Activated CD8-positive, alpha-beta memory T cell treated with anti-CD3 and anti-CD28 coated beads, Interleukin-2, amount 10 ng/mL, durations not matched to agents 7 days and 5 days (primary cell): ENCODE measurements at places on chromosomes 11 and 22.

- peak; percentile 23 for DNase-seq
Observed at GRCh38 chr22:49406047-49406650, 421.5 kb downstream of the BRD1 start.

DNA sequence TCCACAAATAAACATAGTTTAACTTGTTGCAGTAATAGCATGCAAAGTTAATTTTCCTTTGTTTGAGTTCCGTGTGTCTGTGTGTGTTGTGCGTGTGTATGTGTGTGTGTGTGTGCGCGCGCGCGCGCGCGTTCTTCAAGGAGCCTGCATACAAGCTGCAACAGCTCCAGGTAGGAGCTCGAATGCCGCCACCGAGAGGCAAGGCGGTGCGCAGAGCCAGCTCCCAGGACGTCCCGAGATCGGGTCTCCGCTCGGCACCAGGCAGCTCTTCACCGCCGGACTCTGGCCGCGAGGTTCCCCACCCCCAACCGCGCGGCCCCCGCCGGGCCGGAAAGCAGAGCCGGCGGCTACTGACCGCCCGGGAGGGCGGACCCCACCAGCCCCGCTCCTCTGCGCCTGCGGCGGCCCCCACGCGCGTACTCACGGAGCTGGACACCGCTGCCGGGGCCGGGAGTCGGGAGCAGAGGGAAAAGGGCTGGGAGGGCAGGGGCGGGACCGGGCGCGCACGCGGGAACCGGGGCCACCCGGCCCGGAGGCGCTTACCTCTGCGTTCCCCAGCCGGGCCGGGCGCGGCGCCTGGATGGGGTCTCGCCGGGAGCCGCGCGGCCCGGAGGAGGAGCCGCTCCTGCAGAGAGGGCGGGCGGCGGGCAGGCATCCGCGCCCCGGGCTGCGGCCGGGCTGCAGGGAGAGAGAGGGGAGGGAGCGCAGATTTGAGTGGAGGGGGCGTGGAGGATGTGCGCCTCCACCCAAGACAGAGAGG, 40.4 kb upstream of the AKIP1 start:
- DNase-seq = no peak

DNA sequence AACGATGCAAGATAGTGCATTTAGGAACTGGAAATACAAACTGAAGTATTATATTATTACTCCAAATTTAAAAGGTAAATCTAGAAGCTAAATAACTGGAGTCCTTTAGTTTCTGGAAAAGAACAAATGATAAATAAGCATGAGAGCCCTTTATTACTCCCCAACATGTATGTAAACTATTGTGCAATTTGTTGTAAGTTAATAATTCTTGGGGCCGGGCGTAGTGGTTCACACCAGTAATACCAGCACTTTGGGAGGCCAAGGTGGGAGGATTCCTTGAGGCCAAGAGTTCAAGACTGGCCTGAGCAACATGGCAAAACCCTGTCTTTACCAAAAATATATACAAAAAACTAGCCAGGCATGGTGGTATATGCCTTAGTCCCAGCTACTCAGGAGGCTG, 11.1 kb downstream of the SGSM3 start:
- DNase-seq = no peak

DNA sequence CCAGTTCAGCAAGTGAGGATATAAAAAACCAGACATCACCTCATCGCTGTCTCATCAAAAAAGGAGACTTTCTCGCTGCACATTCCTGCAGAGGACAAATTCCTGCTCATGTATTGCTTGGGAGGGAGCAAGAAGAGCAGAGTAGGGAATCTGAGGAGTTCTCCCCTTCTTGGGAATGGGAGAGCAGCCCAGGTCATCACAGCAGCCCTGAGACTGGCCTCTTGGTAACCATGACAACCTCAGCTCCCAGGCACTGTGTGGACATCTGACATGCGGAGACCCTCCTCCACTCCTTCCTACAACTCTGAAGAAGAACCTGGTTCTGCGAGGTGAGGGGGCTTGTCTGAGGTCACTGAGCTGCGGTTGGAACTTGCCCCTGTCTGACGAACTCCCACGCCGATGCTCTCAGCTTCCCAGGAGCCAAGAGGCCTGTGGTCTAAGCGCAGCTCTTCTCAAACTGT, 17.9 kb downstream of the RFPL1 start:
- DNase-seq = no peak

- no peak for DNase-seq
Observed at GRCh38 chr11:117366248-117366647, 38.6 kb downstream of the CEP164 start.

- DNase-seq = peak; percentile 71
Observed at GRCh38 chr22:16917144-16918003, 90.6 kb downstream of the GAB4 start.

DNA sequence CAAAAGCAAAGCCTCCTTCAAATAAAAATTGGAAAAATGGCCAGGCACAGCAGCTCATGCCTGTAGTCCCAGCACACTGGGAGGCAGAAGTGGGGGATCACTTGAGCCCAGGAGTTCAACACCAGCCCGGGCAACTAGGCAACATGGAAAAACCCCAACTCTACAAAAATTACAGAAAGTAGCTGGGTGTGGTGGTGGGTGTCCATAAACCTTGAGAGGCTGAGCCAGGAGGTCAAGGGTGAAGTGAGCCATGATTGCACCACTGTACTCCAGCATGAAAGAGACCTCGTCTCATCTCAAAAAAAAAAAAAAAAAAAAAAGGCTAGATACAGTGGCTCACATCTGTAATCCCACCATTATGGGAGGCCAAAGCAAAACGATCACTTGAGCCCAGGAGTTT, 22.3 kb downstream of the DDX6 start:
- DNase-seq = no peak

DNA sequence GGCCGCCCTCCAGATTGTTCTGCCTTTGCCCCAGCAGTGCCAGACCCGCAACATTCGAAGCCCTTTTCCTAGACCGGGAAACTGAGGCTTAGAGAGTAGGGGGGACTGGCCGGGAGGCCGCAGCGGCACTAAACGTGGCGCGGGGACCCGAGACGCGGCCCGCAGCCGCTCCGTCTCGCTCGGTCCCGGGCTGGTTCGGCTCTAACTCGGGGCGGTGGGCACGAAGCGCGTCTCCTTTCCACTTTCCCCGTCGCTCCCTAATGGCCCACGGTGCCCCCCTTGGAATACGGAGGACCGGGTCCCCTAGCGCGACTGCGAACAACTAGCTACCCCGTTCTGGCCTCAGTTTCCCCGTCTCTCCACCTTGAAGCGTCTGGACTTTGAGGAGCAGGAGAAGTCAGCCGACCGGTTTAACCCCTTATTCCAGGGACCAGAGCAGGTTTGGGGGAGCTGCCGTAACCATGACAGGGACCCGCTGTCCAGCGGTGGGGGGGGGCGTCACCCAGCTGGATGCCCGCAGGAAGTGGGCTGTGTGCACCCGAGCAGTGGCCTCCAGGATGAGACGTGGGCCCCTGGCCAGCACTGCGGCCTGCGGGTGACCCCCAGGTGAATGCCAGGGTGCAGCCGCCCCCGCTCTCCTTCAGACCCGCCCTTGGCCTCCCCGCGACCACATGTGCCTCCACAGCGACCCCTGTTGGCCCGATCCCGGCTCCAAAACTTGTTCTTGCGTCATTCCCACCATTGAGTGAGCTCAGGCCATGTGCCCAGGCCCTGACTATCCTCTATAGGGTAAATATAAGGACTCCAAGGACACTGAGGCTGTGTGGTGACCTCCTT, 1.1 kb downstream of the CDC42EP1 start:
- DNase-seq = peak; percentile 87

GRCh38 chr11:21582791-21583190, 610.1 kb upstream of the ANO5 start:
- no peak for DNase-seq

DNA sequence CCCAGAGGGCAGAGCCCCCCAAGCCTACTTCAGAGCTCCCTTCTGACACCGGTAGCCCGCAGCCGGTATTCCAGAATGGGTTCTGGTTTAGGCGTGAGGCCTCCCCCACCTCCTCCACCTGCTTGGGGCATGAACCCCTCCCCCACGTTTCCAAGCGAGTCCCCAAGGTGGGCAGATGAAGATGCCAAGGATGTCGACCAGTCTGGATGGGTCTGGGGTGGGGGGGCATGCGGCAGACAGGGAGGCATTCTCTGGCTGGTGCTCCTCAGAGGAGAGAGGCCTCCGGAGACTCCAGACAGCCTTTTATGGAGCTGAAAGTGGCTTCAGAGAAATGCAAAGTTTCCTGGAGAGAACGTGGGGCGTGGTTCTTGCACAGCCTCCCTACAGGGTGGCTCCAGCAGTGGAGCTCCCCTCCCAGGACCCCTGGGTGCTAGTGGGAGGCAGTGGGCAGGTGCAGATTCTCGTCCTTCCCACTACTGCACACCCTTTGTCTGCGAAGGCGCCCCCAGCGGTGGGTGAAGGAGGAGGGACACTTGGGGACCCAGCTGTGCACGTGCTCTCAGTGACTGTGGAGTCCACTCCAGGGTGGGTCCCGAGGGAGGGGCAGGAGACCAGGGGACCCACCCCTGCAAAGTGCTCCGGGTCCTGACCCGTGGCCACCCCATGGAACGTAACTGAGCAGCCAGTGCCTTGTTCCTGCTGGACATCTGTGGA, 4.2 kb downstream of the CCND1 start:
- DNase-seq = no peak

DNA sequence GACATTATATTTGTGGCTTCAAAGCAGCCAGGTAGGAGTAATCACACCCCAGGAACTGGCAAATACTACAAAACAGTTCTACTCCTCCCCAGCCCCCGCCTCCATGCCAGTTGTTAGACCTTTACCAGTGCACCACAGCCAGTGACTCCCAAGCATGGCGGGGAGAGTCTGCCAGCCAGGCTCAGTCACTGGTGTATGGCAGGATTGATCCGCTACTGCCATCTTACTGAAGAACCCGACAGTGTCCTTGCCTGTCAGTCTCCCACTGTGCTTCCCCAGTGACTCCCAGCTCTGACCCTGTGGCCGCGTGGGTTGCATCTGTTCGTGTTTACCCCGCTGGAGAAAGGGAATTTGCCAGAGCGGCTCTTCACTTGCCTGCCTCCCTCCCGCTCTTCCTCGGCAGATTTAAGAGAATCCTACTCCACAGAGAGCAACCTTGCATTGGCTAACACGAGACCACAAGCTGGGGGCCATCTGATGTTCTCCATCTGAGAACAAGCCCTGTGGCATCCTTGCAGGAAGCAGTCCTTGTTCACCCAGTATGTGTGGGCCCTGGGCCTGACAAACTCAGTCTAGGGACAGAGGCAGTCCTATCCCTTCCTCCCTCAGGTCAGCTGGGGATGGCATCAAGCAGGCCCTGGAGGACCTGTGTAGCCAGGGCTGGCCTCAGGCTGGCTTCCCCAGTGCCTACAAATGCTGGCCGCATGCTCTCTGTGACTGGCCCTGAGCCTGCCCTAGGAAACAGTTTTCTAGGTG, 33.1 kb downstream of the GNAZ start:
- DNase-seq = no peak

- no peak for DNase-seq
Observed at GRCh38 chr11:5364214-5364613, 12.9 kb downstream of the OR51B6 start.

- DNase-seq = no peak
Observed at GRCh38 chr11:72321381-72321996, 77.5 kb upstream of the PHOX2A start.

- DNase-seq = no peak
Observed at GRCh38 chr11:86874304-86875056, 74.1 kb downstream of the PRSS23 start.

DNA sequence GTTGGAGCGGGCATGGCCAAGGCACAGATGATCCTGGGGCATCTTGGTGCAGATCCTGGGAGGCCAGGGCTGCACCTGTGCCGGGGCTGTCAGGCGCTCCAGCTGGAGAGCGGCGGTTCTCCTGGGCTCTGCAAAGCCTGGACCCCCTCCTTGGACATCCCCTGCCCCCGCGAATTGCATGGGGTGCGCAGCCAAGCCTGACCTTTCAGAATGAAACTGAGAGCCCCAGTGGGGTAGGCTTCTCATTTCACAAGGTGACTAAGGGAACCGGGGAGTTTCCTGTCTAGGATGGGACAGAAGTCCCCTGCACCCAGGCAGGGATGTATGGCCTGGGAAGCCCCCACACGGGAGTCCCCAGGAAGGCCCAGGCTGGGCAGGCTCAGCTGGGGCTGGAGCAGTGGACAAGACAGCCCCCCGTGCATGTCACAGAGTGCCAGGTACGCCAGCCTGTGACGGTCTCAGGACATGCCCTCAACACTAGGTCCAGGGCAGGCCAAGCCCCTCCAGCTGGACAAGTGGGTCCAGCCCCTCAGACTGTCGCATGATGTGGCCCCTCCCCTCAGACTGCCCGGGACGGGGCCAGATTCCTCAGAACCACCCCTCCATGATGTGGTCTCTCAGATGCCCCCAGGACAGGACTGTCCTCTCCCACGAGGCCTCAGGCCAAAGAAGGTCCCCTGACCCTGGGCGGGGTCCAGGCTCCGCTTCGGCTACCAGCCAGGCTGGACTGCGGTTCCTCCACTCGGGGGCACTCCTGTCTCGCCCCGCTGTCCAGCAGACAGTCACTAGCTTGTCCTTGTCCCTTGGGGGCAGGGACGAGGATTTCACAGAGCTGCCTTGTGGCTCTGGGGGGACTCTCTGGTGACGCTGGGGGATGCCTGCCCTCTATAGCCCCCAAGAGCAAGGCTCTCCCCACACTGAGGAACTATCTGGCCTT, 2.3 kb downstream of the LSP1 start:
- DNase-seq = peak; percentile 71

DNA sequence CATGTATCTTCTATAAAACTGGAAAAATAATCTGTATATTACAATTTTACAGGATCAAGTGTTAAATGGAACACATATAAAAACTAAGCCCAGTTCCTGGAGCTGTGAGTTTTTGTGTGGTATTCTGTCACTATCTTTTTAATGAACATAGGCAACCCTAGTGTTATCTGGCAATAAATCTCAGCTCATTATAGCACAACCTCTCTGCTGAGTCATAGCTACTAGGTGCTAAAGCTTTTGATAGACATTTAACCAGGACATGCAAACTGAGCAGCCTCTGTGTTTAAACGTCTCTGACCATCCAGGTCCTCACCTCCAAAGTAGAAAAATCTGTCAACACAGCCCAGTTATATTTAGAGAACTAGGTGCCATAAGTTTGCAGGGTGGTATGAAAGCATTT, 91.0 kb upstream of the CARD18 start:
- no peak for DNase-seq

DNA sequence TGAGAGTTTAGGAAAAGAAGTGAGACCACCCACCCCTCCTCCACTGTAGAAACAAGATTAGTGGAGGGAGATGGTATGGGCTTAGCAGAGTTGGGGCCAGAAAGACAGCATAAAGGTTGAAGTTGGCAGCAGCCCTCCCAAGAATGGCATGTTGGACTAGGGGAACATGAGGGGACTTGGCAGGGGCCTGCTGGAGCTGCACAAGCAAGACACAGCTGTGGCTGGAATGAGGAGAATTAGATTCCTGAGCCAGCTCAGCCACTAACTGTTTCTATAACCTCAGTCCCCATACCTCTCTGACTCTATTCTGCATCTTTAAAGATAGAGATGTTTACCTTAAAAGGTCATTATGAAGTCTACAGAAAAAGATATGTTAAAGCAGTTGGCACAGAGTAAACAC, 13.2 kb downstream of the MAP6 start:
- no peak for DNase-seq

- no peak for DNase-seq
Observed at GRCh38 chr11:26964339-26964738, 29.6 kb upstream of the FIBIN start.

GRCh38 chr11:1049071-1049405, 12.5 kb upstream of the MUC6 start:
- DNase-seq = no peak

GRCh38 chr11:12001186-12001585, 7.2 kb downstream of the DKK3 start:
- DNase-seq = no peak

GRCh38 chr22:24485608-24486007, 9.5 kb upstream of the UPB1 start:
- DNase-seq = no peak

- DNase-seq = no peak
Observed at GRCh38 chr11:33134276-33134675, 27.0 kb downstream of the CSTF3 start.
